Activated CD8-positive, alpha-beta memory T cell treated with anti-CD3 and anti-CD28 coated beads, Interleukin-2, amount 10 ng/mL, durations not matched to agents 7 days and 5 days (primary cell): ENCODE measurements at places on chromosomes 11 and 22. TPM values are rescaled to one million over a fixed set of nuclear protein-coding genes. Genes with fewer than 3 reads are reported as not detected.

DNA sequence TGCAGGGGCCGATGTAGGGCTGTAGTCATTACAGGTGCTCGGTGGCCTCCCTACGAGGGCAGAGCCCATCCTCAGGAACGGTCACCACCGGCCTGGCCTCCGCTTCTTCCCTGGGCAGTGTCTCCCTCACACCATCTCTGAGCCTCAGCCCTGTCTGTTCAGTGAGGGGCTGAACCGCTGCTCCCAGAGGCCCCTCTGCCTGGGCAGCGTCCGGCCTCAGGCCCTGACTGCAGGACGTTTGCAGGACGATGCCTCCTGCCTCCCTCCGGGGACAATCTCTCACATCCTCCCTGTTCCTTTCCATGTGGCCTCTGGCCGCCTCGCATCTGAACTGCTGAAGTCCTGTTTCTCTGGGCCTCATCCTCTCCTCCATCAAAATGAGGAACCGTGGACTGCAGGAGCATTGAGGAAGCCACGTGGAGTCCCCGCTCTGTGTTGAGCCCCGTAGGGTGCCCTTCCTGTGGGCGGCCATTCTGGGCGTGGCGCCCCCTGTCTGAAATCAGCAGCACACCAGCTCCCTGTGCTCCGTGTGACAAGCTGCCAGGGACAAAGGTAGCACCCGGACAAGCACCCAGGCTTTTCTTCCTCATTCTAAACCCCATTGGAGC lies 933.5 kb downstream of the BRD1 start:
- DNase-seq: peak; percentile 27

DNA sequence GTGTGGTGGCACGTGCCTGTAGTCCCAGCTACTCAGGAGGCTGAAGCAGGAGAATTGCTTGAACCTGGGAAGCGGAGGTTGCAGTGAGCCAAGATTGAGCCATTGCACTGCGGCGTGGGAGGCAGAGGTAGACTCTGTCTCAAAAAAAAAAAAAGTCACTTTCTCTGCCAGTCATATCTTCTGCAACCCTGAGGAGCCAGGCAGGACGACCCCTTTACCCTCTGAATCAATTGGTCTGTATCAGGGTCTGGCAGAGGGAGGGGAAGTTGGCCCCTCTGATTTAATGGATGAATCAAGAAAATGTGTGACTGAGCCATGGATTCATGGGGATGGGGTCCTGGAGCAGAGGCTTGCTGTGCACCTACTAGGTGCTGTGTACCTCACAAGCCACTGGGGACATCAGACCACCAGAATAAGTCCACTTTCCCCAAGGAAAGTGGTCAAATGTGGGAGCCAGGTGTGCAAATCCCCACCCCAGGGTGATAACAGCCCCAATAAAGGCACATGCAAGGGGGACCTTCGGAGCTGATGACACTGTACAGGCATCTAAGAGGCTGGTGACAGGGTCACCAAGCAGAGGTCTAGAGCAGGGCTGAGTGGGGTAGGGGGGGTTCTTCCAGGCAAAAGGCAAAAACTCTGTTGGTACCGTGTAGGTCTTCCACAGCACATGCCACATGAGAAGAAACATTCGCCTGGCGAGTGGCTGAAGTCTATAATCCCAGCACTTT lies 29.0 kb downstream of the TXN2 start:
- DNase-seq: no peak

DNA sequence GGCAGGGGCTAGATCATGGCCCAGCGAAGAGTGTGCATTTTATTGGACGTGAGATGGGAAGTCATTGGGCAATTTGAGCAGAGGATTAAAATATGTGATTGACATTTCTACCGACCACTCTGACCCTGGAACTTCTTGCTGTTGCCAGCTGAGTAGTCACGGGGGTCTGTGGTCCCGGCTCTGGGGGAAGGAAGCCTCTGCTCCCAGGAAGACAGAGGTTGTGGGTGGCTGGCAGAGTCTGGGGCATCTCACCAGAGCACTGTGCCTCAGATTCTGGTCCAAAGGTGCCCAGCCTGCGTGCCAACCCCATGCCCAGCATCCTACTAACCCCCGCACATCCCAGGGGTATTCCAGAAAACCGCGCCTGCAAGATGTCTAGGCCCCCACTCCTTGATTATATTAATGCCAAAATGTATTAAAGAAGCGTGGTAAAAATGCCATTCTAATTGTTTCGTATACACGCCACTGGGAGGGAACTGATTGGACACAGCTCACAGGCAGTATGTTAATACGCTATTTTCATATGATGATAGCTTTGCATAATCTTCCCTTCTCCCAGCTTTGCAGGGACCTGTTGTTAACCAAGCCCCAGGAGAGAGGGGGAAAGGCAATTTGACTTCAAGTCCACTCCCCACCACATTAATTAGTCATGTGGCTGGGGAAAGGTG lies 25.3 kb upstream of the LMO1 start:
- DNase-seq: peak; percentile 28

DNA sequence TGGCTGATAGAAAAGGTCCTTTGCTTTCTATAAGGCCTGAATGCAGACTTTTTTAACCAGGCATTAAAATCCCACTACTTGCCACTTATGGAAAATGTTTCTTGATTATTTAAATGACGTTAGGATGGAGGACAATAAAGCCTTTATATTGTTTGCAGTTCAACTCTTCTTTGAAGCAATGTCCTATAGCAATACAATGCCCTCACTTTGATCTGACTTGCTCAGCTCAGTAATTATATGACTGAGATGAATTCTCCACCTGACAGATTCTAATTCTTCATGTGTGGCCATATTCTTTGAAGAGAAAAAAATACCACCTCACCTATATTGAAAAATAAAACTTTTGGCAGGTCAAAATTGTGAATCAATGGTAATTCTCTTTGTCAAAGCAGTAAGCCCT lies 182.0 kb upstream of the MTMR2 start:
- no peak for DNase-seq

DNA sequence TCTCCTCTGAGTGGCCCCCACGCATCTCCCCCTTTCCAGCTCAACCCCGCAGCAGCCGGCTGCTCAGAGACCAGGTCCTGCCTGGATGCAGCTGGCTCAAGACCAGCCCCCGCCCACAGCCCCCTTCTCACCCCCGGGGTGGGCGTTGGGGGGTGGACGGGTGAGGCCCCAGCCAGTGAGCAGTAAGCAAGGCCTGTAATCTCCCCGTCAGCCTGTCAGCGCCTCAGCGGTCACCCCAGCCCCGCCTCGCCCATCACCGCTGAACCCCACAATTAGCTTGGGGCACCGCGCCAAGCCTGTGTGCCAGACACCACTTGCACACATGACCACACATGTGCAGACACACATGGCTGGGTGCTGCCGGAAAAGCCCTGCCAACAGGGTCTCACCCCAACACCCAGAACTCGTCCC lies 5.9 kb downstream of the PLXNB2 start:
- no peak for DNase-seq

FGF19 gene
- not detected for total RNA-seq

PTPRJ gene
- 74.3 TPM for total RNA-seq

TRPM5 gene
- total RNA-seq: not detected

- no peak for DNase-seq
Measured at GRCh38 chr22:44389181-44389580, 76.4 kb upstream of the SHISAL1 start.
